CD4-positive, alpha-beta T cell (primary cell): ENCODE measurements at places on chromosomes 1 and 21. TPM values are rescaled to one million over a fixed set of nuclear protein-coding genes. Genes with fewer than 3 reads are reported as not detected.

- H3K4me3 ChIP-seq, result no peak overlapping the region
- no peaks in the 10 kb centered on the region for H3K27me3 ChIP-seq
- no peak for DNase-seq
- no peak overlapping the region for H3K27ac ChIP-seq
- peaks cover 78% of the 10 kb centered on the region for H3K4me1 ChIP-seq
Measured at GRCh38 chr1:207810606-207811295, 58.9 kb downstream of the CD46 start.

DNA sequence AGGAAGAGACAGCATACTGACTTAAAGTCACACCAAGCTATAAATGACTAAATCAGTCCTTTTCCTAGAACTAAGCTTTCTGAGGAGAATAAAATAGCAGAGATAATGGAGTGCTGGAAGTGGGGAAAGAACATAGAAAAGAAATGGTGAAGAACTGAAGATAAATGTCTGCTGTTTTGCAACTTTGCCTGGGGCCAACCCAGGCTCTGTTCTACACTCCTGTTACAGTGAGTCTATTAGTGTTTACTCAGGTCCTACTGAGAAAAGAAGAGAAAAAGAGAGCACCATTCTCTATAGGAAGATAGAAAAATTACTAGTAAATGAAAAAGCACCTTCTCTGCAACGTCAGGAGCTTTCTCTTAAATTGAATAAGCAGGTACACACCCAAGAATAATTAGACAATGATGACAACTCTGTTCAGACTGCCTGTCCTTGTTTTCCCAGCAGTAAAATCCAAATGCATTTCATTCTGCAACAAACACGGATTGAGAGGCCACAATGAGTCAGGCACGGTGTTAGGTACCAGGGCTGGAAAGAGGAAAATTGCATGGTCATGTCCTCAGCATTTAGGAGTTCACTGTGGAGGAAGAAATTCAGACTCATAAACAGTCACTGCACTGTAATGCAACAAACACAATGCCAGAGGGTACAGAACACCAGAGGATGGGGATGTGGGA is 139.4 kb upstream of the CAMK1G start:
- DNase-seq, result no peak
- H3K36me3 ChIP-seq, result no peaks in the 10 kb centered on the region
- H3K4me1 ChIP-seq, result no peaks in the 10 kb centered on the region
- H3K4me3 ChIP-seq, result no peak overlapping the region

DNA sequence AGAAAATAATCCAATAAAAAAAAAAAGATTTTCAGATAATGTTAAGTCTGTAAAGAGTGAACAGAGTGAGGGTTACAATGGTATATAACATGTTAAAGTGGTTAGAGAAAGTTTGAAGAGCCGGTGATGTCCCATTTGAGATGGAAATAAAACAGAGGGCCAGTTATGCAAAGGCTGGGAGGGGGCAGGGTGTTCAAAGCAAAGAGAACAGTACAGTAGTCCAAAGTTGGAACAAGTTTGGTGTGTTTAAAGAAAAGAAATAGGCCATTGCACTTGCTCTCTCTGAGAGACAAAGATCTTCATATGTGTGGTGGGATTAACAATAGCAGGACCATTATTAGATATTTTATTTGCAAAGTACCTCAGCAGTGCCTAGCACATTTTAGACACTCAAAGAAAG is 179.5 kb upstream of the PKN2 start:
- H3K4me3 ChIP-seq, result no peak overlapping the region
- no peaks in the 10 kb centered on the region for H3K4me1 ChIP-seq
- DNase-seq, result no peak
- no peaks in the 10 kb centered on the region for H3K36me3 ChIP-seq
- H3K27me3 ChIP-seq, result no peaks in the 10 kb centered on the region

- no peaks in the 10 kb centered on the region for H3K27me3 ChIP-seq
- H3K4me3 ChIP-seq, result no peak overlapping the region
- H3K36me3 ChIP-seq, result no peaks in the 10 kb centered on the region
- peaks cover 57% of the 10 kb centered on the region for H3K4me1 ChIP-seq
- no peak overlapping the region for H3K27ac ChIP-seq
Measured at GRCh38 chr1:228794810-228795209, 59.5 kb downstream of the RHOU start.

DNA sequence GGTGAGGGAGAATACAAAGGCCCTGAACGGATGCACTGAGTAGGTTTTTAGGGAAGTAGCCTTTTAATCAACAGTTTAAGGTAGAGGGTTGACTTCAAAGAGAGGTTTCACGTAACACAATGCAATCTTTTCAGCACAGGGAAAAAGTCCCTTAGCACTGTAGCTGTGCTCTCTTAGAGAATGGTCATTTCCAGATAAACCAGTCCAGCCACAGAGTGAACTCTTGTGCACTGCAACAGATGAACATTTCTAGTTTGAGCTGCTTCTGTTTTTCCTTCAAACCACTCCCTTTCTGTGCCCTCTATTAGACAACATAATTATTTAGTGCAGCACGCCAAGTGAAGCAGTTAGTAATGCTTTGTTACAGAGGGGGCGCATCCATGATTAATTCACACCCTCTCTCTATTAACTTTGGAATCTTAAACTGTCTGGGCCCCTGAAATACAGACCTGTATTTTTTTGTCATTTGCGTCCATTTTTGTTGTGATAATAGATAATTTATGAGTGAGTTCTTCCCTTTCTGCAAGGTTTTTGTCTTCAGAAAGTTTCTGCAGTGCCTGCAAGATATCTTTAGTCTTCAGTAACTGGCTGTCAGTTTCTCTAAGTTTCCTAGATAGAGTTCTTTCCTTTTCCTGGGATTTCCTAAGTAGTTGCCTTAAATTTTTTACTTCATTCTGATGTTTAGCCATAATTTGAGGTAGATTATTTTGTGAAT is 22.9 kb downstream of the LCA5L start:
- H3K27ac ChIP-seq, result no peak overlapping the region
- H3K4me1 ChIP-seq, result no peaks in the 10 kb centered on the region
- no peaks in the 10 kb centered on the region for H3K27me3 ChIP-seq

GRCh38 chr1:183597656-183598347 is 7.5 kb upstream of the NCF2 start:
- H3K4me3 ChIP-seq, result no peak overlapping the region
- DNase-seq, result no peak
- no peaks in the 10 kb centered on the region for H3K36me3 ChIP-seq
- H3K27ac ChIP-seq, result no peak overlapping the region
- no peaks in the 10 kb centered on the region for H3K4me1 ChIP-seq

DNA sequence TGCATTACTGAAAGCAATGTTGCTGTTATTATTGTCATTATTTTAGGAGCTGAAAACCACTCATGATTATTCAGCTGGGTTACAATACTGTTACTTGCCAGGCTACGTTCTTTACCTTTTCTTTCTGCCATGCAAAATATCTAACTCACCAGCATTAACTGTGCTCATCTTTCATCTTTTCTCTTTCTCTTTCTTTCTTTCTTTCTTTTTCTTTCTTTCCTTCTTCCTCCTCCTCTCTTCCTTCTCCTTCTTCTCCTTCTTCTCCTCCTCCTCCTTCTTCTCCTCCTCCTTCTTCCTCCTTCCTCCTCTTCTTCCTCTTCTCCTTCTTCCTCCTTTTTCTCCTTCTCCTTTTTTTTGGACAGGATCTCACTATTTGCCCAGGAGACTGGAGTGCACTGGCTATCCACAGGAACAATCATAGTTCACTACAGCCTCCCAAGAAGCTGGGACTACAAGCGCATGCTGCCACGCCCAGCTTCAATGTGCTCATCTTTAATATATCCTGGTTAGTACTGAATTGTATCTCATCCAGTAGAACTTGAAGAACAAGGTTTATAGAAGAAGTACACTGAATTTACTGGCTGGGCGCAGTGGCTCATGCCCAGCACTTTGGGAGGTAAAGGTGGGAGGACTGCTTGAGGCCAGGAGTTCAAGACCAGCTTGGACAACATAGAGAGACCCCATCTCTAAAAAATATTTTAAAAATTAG is 6.9 kb upstream of the ZMYM4 start:
- no peak overlapping the region for H3K27ac ChIP-seq
- H3K36me3 ChIP-seq, result no peaks in the 10 kb centered on the region
- no peak for DNase-seq
- no peaks in the 10 kb centered on the region for H3K4me1 ChIP-seq

DNA sequence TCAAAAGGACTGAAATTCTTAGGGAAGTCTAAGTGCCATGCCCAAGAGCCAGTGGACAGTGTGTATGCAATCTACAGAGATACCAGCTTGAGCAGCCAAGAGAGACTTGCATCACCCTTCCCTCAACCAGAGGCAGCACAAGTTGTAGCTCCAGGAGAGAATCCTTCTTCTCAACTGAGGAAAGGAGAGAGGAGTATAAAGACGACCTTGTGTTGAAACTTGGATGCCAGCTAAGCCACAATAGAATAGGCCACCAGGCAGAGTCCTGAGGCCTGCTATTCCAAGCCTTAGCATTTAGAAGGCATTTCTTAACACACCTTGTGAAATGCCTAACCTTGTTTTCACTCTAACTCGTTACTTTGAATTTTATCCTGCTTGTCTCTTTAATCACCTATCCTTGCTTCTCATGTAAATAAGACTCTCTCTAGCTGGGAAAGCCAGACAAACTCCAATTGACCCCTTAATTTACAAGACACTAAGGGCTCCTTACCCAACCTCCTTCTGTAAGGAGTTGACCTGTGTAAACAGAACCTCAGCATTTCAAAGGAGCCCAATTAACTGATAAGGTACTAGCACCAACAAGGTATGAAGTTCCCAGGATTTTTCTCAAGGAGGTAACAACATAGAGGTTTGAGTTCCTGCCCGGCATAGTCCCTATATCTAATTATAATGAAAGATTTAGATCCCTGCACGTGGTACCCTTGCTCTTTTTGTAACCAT is 738.8 kb downstream of the AMY1C start:
- H3K27ac ChIP-seq, result no peak overlapping the region
- no peaks in the 10 kb centered on the region for H3K27me3 ChIP-seq
- DNase-seq, result no peak
- no peaks in the 10 kb centered on the region for H3K4me1 ChIP-seq
- H3K36me3 ChIP-seq, result no peaks in the 10 kb centered on the region
- H3K4me3 ChIP-seq, result no peak overlapping the region

GRCh38 chr1:9761855-9762254 is 61.9 kb downstream of the CLSTN1 start:
- H3K4me3 ChIP-seq, result no peak overlapping the region
- no peak overlapping the region for H3K27ac ChIP-seq
- DNase-seq, result no peak
- H3K4me1 ChIP-seq, result no peaks in the 10 kb centered on the region

GRCh38 chr1:78622548-78622947 is 2.3 kb downstream of the IFI44L start:
- H3K27ac ChIP-seq, result no peak overlapping the region
- no peaks in the 10 kb centered on the region for H3K27me3 ChIP-seq
- peak overlapping the region; percentile 24 for H3K4me3 ChIP-seq
- H3K4me1 ChIP-seq, result peaks cover 23% of the 10 kb centered on the region
- H3K36me3 ChIP-seq, result no peaks in the 10 kb centered on the region

GRCh38 chr1:30892671-30893073 is 15.9 kb downstream of the SDC3 start:
- no peak overlapping the region for H3K27ac ChIP-seq
- peaks cover 3% of the 10 kb centered on the region for H3K4me1 ChIP-seq
- no peaks in the 10 kb centered on the region for H3K36me3 ChIP-seq
- no peaks in the 10 kb centered on the region for H3K27me3 ChIP-seq

GRCh38 chr1:46393510-46393909 is 607 bp upstream of the FAAH start:
- no peaks in the 10 kb centered on the region for H3K36me3 ChIP-seq
- peaks cover 7% of the 10 kb centered on the region for H3K4me1 ChIP-seq
- H3K27ac ChIP-seq, result no peak overlapping the region
- no peak for DNase-seq
- H3K4me3 ChIP-seq, result peak overlapping the region; percentile 62

The CFAP141 gene
- not detected for total RNA-seq

The NBPF19 gene
- 52.2 TPM for total RNA-seq

The WNT9A gene
- total RNA-seq, result not detected

The NTNG1 gene
- not detected for total RNA-seq

The TAF12 gene
- 8.0 TPM for total RNA-seq

The NUP210L gene
- total RNA-seq, result 0.08 TPM
